ENCODE measurements at places on chromosomes 1 and 21.

- DNase-seq = no peak
These were observed 33.1 kb downstream of the RGS8 start for GRCh38 chr1:182651339-182651724.

DNA sequence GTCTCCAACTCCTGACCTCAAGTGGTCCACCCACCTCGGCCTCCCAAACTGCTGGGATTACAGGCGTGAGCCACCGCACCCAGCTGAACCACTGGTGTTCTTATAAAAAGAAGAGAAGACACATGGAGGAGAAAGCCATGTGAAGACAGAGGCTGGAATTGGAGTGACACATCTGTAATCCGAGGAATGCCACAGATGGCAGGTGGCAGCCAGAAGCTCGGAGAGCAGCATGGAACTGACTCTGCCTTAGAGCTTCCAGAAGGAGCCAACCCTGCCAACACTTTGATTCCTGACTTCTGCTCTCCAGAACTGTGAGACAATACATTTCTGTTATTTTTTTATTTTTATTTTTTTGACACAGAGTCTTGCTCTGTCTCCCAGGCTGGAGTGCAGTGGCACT lies 59.0 kb upstream of the ATP2B4 start:
- no peak for DNase-seq

DNA sequence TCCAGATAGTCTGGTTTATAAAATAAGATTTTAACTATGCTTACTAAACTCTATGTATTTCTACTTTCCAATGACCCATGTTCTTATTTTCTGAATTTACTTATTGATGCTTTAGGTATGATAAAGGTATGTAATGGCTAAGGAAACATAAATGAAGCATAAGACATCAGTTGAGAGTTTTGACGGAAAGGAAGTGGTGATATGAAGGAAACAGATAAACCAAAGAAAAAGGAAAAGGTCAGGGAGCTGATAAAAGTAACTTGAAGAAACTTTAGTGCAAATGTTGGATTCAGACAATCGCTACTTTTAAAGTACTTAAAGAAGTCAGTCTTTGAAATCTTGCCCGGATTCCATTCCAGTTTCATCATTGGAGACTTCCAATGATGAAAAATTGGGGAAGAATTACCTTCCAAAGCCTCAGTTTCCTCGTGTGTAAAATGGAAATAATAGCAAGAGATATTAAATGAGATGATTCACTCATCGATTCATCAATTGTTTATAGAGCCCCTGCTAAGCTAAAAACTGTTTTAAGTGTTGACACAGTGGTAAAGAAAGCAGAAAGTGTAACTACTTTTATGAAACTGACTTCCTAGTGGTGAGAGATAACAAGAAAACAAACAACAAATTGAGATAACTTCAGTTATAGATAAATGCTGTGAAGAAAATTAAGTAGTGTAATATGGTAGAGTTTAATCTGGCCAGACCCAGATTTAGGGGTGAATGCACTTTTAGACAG lies 10.6 kb downstream of the PTPRC start:
- no peak for DNase-seq

DNA sequence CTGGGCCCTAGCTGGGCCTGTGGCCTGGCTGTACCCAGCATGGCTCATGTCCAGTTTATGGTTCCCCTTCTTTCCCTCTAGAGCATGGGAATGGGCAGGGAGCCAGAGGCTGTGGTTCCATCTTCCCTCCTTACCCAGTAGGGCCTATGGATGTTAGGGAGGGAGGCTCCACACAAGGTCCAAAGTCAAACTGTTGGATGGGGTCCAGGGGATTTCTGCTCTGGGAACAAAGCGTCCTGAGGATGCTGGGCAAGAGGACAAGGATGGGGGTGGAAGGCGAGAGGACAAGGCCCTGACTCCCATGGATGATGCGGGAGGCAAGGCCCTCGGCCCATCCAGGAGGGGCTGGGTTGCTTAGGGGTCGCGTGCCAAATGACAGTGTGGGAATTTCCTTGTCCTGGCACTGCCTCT lies 17.3 kb downstream of the CSF1 start:
- DNase-seq = no peak

DNA sequence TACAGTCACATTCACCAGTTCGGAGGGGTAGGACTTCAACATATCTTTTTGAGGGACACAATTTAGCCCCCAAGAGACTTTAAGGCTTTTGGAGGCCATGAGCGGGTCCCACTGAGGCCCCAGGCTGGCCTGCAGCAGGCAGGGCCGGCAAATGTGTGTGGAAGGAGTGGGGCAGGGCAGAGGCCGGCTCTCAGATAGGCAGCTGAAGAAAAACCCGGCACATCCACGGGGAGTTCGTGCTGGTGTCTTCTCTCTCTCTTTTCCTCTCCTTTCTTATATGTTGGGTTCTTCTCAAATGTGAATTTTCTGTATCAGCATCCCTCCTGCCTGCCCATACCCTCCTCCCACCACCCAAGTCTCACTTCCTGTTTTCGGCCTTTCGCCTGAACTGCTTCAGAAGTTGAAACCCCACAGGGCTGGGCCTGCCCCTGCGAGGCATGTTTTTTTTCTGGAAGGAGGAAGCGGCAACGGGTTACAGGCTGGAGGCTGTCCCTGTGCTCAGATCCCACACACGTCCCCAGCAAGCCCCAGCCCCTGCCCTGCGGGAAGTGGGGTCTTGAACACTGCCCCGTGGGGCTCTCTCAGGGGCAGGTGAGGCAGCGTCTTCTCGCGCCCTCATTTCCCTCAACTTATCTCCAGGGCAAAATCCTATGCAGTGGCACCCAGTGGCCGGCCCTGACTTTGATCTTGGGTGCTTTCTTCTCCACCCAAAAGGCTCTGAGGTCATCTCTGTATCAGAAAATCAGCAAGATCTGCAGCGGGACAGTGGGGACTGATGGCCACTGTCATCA lies 9.7 kb upstream of the UMODL1 start:
- no peak for DNase-seq

DNA sequence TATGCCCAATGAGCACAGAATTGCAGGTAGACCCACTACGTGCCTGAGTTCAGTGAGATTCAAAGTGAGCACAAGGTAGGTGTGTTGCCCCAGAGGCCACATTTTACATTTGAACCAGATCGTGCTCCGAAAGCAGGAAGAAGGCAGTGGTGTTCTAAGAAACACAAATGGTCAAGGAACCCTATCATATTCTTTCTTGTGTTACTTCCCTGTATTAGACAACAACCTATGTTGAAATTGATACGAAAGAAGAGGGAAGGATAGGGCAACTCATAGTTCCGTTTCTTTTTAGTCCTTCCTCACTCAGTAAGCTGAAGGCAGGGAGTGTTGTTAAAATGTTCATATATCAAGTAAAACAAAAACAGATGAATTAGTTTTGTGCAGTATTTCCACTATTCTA lies 33.9 kb downstream of the OLFML2B start:
- DNase-seq = no peak

DNA sequence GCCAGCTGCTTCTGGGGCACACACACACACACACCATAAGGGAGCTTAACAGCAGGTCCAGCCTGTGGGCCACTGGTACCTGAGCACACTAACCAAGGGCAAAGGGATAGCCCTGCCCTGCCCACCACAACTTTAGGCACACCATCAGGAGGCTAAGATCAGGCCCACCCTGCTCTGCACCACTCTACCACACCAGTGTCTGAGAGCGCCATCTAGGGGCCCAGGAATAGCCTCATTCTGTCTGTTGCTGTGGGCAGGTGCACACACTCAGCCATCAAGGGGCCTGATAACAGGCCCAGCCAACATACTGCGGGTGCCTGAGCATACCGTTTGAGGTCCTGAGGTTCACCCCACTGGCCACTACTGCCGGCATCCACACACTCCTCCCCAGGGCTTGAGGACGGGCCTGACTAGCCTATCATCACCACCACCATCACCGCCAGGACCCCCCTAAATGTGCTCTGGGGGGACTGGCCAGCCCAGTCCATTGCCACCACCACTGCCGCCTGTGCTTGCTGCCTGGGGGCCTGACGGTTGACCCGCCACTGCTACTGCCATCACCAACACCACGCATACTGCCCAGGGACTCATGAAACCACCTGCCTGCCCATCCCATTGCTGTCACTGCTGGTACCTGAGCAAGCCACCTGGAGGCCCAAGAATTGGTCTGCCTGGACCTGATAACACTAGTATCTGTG lies 31.3 kb downstream of the NSL1 start:
- DNase-seq = no peak

DNA sequence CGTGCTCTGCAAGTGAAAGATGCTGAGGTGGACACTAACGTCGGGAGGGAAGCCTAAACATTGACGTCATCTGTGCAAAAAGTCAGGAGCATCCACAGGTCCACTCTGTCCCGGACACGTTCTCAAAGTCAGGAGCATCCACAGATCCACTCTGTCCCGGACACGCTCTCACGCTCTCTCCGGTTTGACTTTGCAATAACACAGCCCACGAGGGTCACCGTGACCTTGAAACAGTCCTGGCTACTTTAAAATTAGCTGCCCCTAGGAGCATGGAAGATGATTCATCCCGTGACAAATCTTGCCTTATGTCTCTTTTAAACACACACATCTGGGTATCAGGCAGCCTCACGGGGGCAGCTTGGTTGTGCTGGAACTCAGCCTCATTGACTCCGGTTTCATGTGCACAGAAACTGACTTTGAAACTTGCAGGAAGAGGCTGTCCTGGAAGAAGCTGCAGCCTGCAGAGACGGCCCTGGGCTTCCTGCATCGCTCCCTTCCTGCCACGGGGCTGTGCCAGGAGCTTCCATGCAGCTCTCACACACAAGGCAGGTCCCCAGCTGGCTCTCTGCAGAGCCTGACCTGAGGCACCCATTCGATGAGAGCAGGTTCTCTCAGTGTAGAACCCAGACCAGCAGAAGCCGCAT lies 18.1 kb upstream of the COL18A1 start:
- DNase-seq = peak; percentile 75

- DNase-seq = no peak
These were observed 42.7 kb downstream of the GJA5 start for GRCh38 chr1:147717706-147718097.

DNA sequence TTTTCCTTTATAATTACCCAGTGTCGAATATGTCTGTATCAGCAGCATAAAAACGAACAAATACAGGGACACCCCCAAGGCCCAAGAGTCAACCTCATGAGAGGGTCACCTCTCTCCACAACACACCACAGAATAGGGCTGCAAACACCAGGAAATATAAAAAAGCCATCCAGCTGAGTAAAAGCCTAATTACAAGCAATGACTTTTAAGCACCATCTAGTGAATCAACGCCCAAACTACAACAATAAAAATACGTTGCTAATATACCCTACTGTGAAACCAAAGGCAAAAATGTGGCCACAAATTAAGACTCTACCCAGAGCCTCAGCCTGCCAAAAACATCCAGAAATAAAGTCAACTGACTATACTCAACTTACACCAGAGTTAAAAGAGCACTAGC lies 817.9 kb upstream of the NEGR1 start:
- DNase-seq = no peak

Measured in AG09309 (cell line).